Fibroblast of skin of left quadriceps (primary cell): ENCODE measurements at places on chromosomes 1 and 21.
A peak's percentile ranks its signal among the peaks of the same experiment; 100 is the strongest.

DNA sequence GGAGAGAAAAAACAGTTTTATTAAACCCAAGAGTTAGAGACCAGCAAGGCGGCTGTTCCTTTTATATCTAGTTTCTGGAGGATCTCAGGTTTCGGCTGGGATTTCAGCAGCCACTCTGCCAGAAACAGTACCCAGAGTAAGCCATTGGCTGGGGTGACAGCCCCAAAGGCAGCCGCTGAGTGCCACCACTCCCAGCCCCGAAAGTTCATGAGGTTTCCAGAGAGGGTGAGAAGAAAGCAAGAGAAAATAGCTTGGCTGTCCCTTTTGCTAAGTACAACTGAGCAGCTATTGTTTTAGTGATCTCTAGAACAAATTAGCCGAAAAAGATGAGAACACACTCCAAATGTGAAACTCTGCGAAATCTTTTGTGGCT is 1.2 kb downstream of the SH3BGR start:
- no peak for DNase-seq

- no peak for DNase-seq
Measured at GRCh38 chr1:57336793-57337192, 87.1 kb downstream of the DAB1 start.

DNA sequence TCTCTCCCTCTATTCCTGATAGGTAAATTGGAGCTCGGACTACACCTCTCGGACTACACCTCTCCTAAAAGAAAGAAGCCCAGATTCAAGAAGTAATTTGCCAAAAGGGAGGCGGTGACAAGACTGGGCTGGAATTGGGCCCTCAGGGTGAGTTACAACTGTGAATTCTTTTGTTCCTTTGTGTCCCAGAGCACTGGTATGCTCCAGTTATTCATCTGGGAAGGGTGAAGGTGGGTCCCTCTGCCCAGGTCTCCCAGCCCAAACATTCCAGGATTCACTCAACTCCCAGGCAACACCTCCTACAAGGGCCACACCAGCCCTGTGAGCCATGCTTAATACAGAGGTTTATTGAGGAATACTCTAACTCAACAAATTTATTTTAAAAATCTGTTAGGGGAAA is 69.2 kb downstream of the LMX1A start:
- DNase-seq: no peak

DNA sequence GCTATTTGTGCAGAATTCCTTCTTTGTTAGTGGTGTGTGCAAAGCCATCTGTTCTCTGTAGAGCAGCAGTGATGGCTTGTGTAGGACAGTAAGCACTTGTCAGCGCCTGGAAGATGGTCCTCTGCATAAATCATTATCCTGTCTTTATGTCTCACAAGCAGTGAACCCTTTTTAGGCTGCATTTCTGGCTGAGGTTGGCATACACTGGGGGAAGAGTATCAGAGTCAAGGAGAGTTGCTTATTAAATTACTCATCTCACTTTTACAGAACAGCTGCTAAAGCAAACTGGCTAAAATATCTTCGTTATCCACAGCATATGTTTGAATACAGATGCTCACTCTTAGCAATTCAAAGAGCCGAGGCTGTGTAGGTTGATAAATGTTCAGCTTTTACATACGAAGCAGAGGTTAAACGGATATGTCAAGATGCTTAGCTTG is 54.6 kb upstream of the NCAM2 start:
- DNase-seq: peak; percentile 0

DNA sequence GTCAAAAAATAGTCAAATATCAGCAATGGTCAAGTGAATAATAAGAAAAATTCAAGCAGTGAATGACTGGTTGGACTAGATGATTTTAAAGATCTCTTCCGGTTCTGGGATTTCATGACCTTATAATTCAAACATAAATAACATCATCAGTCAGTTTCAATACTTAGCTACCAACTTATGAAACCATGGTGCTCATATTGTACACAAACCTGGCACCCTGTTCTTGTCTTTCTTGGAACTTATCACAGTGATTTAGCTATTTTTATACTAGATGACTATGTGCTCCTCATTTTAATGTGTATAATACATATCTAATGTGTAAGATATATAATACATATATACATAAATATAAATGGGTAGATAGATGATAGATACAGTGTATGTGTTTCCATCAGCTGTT is 156.9 kb downstream of the CLEC20A start:
- DNase-seq: no peak

DNA sequence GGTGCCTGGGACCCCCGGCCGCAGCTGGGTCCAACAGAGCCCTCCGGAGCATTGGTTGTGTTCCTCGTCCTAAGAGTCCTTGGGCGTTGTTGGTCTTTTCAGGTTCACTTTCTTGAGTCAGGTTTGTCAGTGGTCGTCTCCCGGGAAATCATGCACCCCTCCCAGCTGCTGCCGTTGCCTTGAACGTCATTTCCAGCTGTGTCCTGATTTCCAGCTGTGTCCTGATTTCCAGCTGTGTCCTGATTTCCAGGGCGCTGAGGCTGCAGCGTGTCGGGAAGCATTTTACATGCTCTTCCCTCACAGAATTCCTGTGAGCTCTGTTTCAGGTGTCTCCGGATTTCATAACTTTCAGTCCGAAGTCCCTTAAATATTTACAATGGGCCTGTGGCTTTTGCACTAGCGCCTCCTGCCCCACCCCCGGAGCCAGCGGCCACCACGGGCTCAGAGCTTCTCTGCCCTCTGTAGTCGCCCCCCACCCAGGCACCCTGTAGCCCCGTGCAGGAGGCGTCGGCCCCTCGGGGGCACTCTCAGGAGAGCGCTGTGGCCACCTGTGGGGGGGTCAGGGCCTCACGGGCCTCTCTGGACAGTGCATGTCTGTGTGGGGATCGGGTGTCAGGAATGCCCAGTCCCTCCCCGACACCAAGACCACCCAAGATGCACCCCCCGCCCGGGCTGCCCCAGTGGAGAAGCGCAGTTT is 66.7 kb downstream of the COL18A1 start:
- no peak for DNase-seq

GRCh38 chr1:91940496-91940895 is 8.7 kb upstream of the BRDT start:
- no peak for DNase-seq

- no peak for DNase-seq
Measured at GRCh38 chr1:234915924-234916675, 212.5 kb downstream of the TOMM20 start.

DNA sequence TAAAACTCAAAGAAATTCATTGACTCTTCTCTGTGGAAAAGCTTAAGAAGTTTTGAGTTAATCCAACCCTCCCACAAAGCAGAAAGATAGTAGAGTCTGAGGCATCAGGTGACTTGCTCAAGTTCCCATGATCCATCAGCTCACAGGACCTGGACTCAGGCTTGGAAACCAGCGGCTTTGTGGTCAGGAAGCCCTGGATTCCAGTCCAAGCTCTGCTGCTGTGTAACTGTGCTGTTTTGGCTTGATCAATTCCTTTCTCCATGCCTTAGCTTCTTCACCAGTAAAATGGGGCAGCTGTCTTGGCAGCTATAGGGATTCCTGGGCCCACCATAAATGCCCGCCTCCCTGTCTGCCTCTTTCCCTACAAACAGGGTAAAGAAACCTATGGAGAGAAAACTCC is 180.2 kb downstream of the HIVEP3 start:
- no peak for DNase-seq

GRCh38 chr1:185608177-185608576 is 126.0 kb upstream of the HMCN1 start:
- DNase-seq: peak; percentile 5

DNA sequence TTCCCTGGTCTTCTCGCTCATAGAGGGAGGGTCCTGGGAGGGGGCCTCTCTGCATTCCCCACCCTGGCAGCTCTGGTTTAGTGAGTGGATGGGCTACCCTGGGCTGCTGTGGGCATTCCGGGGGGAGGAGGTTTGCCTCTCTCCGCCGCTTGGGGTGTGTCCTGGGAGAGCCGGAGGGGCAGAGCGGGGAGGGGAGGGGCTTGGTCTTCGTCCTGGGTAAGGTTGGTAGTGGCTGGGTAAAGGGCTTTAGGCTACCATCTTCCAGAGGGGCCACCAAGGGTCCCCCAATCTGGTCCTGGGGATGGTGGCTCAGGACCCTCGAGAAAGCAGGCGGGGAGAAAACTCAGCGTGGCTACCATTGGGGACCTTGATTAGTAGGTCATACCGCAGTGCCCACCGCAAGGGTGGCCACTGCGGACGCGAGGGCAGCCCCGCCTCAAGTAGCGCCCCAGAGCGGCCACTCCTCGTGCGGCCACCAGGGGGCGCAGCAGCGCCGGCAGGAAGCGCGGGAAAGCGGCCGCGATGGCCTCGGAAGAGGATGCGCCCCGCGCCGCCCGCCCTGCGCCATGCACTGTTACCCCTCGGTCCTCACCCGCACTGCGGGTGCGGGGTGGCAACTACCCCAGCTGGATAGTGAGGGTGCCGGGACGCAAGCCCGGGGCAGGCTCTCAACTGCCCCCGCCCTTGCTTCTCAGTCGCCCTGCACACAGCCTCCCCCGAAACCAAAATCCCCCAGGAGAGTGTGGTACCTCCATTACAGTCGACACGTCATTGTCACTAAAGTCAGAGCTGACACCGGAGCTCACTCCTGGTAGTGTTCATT is 44.1 kb upstream of the SLC25A33 start:
- DNase-seq: peak; percentile 6

GRCh38 chr1:20317471-20317870 is 26.8 kb downstream of the VWA5B1 start:
- no peak for DNase-seq

DNA sequence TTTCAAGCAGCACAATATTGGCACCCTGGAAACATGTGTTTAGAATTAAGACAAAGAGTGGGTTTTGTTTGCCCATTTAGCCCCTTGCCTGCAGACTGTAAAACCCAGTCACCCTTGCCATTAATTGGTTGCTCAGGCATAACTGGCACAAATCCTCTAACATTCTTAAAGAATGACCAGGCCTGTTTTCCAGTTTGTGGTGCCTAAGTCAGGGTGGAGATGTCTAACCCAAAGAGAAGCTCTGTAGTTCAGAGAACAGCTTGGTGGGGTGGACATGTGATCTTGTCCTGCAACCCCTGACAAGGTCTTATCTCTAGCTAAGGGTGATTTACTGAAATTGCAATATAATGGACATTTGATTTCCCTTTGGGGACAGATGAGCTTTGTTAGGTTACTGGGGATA is 8.8 kb upstream of the ANGPTL7 start:
- DNase-seq: peak; percentile 20

DNA sequence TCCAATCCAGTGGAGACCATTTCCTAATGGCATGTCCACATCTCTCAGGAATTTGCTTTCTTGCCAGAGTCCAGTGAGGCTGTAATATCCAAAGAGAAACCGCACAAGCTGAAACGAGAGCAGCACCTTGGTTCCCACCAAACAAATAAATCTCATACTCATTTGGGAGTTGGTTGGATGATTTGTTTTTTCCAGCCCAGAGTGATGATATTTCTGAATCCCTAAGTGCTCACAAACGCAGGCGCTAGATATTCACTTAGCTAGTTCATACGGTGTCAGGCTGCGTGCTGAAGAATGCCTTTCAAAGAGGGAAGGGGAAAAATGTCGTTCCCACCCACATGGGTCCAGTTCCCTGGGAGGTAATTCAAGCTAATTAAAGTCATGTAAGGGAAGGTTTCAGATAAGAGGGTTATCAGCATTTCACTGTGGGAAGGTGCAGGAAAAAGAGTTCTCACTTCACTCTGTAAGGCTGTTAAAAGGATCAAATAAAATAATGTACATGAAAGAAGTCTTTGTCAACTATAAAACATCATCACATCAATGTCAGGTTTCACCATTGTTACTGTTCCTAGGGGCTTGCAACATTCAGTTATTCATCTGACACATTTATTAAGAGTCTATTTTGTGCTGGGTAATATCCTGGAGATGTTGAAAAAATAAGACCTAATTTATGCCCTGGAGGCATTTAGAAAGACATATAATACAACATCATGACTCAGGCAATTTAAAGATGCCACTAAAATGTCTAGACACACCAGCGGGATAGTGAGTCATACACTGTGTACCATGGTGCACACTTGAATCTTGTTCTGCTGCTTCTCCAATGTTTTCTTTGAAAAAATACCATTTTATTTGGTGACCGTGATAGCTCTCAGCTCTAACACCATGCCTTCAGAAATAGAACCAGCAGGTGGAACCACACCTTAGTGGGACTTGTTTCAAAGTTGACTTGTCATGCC is 19.3 kb downstream of the DPT start:
- peak; percentile 77 for DNase-seq

- DNase-seq: no peak
Measured at GRCh38 chr21:32087447-32087846, 191.4 kb downstream of the MIS18A start.

GRCh38 chr1:156923670-156924477 is 3.4 kb downstream of the LRRC71 start:
- DNase-seq: no peak

DNA sequence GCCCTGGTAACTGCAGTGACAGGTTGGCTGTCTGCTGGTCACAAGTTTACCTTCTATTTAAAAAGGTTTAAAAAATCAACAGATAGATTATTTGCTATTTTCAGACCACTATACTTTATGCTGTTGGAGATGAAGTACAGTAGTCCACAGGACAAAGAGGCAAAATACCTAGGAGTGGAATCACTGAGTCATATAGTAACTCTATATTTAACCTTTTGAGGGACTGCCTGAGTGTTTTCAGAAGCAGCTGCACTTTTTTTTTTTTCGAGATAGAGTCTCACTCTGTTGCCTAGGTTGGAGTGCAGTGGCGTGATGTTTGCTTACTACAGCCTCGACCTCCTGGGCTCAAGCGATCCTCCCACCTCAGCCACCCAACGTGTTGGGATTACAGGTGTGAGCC is 11.7 kb downstream of the CNIH4 start:
- DNase-seq: no peak

DNA sequence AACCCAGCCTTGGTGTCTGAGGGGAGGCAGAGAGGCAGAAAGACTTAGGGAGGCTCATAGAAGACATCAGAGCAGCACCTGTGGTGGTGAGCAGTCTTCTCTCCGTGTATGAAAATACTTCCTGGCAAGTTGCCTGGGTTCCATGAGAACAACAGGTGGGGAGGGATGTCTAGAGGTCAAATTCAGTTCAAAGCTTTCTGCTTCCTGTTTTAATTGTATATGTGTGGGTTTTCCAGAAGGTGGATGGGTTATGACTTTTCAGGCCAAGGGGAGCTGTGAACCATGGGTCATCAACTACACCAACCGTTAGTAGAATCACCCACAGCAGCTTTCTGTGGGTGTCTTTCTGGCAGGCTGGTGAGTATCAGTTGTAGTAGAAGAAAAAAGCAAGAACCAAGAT is 4.1 kb upstream of the FCRL2 start:
- DNase-seq: no peak

GRCh38 chr21:42251654-42252324 is 32.8 kb downstream of the ABCG1 start:
- no peak for DNase-seq

DNA sequence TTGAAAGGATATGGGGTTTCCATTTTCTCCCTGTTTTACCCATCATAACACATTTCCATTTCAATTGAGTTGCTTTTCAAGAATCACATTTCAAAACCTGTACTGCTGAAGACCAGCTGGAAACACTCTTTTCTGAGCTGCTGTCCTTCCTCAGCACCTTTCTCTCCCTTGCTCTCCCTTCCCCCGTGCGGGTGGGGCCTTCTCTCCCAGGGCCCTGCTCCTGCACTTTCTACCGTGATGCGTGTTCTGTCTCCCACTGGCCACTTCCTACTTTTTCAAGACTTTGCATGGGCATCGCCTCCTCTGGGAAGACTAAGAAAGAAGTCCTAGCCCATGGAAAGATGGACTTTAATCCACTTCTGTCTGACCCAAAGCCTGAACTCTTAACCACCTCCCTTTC is 390.4 kb downstream of the PTPRU start:
- DNase-seq: no peak
